ENCODE measurements at places on chromosomes 1 and 21.

- DNase-seq, result no peak
Observed at GRCh38 chr1:59071289-59071688, 225.6 kb upstream of the FGGY start.

GRCh38 chr1:12097321-12097720 lies 34.2 kb downstream of the TNFRSF8 start:
- DNase-seq, result no peak

DNA sequence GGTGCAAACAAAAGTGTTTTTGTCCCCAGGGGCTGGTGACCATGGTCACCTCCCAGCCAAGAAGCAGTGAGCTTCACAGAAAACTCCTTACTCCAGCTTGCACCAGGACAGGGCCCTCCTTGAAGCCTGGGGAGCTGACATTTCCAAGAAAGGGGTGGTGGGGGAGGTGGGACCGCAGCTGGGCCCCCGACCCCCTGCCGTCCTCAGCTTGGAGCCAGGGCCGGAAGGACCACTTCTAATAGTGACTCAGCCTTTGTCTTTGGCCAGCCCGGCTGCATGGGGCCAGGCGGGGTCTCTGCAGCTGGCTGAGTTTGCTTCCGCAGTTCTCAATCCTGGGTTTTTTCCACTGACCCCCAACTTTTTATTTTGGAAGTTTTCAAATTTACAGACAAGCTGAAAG lies 136.5 kb upstream of the POU3F1 start:
- no peak for DNase-seq

DNA sequence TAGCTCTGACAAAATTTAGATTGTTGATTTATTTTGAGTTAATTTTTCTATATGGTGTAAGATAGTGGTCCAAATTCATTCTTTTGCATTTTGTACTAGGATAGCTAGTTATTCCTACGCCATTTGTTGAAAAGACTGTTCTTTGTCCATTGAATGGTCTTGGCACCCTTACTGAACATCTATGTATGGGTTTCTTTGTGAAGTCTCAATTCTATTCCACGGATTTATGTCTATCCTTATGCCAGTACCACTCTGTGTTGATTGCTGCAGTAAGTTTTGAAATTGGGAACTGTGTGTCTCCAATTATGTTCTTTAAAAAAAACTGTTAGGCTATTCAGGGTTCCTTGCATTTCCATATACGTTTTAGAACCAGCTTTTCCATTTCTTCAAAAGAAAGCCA lies 145.7 kb downstream of the ZNF644 start:
- no peak for DNase-seq

- no peak for DNase-seq
Observed at GRCh38 chr1:220219865-220220698, 52.2 kb downstream of the RAB3GAP2 start.

- no peak for DNase-seq
Observed at GRCh38 chr21:44903689-44904088, 17.0 kb downstream of the ITGB2 start.

DNA sequence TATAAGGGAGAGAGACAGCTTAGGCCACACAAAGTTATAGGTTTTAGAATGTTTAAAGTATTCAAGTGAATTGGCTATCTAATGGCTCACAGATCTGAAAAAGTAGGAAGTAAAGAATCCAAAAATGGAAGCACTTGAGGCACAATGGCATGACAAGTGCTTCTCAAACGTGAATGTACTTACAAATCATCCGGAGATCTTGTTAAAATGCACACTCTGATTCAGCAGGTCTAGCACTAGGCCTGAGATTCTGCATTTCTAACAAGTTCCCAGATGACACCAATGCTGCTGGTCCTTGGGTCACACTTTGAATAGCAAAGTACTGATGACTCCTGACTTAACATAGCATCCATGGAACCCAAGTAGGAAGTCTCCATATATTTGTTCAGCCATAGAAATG lies 20.9 kb upstream of the AGL start:
- no peak for DNase-seq

DNA sequence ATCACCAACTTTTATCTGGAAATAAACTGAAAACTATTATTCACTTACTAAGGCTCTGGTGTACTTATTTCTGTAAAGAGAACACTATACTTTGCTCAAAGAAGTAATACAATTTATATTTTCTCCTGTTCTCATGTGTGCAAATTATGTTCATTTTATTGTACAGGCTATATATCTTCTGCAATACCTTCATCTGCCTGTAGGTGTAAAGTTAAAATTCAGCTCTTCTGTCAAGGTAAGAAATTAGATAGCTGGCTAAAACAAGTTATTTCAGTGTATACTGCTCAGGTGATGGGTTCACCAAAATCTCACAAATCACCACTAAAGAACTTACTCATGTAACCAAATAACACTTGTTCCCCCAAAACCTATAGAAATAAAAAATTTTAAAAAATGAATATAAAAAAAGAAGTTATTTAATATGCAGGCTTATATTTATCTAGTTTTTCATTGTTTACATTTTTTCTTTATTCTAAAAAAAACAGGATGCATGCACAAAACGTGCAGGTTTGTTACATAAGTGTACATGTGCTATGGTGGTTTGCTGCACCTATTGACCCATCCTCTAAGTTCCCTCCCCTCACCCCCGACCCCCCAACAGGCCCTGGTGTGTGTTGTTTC lies 81.5 kb downstream of the PTGER3 start:
- no peak for DNase-seq

DNA sequence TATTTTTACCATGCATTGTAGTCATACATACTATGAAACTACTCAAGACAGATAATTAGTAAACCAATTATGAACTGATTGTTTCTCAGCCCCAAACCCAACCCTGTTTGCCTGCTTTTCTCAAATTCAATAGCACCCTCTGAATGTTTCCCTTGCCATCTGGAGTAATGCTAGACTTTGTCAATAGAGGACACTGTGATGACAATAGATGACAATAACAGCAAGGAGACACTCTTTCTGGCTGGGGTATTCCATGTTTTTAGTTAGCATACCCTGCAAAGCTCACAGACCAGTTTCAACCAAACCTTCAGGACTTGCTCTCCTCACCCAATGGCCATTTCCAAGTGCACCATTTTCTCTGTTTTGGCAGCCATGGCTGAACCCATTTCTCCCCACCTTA lies 108.5 kb upstream of the LRRC7 start:
- no peak for DNase-seq

- DNase-seq, result no peak
Observed at GRCh38 chr1:108817811-108818210, 39.1 kb downstream of the AKNAD1 start.

DNA sequence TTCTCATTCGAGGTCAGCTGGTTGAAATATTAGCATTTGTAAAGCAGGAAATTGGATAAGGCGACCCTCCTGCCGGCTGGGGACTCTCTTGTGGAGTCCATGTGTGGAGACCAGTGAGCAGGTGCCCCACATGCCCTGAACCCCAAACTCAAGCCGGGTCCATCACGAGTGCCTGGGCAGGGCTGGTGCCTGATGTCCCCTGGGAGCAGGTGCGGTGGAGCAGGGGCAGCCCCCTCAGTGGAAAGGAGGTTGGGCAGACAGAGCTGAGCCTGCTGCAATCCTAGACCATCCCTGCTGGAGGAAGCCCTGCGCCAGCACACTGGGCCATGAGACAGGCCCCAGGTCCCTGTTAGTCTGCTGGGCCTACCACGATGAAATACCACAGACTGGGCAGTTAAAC lies 395.6 kb downstream of the NPHP4 start:
- DNase-seq, result no peak

- DNase-seq, result no peak
Observed at GRCh38 chr1:238223076-238223640, 332.4 kb upstream of the ZP4 start.

DNA sequence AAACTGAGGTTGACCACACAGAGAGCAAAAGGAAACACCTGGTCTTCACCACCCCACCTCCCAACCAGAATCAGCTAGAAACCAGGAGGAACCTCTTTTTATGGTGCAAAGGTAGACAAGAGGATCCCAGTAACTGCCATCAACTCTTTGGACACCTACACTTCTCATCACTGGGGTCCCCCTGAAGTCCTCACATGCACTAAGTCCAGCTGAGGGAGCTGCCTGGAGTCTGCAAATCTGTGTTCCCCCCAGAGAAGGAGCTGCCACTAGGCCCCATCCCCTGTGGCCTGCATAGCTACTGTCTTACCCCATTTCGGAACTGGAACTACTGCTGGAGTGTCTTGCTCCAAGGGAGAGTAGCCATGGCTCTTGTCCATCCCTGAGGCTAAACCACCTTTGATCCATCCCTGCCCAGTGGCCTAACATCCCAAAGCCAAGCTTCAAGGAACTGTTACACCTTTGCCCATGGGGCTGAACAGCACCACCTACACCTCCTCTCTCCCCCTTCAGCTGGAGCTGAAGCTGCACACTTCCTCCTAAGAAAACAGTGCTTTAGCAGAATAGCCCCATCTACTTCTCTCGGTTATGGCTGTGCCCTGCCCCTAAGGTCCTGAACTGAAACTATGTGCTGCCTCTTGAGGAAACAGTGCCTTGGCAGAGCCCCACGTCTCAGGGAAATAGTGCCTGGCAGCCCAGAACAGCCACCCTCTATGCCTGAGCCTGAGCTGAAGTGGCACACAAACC lies 85.4 kb upstream of the CD53 start:
- no peak for DNase-seq

DNA sequence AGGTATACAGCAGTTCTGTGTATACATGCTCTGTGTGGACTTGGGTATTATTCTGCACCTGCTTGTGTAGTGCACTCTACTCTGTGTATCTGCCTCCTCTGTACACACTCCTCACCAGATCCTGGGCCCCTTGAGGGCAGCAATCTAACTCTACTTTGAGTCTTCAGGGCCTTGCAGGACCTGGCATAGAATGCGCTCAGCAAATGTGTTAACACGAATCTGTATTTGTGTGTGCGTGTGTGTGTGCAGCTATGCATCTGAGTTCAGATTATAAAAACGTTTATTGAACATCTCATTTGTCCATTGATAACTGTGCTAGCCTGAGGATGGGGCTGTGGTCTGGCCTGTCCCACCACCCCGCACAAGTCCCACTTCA lies 3.9 kb upstream of the MEF2D start:
- no peak for DNase-seq

GRCh38 chr1:31004231-31004621 lies 61.3 kb downstream of the PUM1 start:
- no peak for DNase-seq

GRCh38 chr1:43585557-43585956 lies 54.9 kb downstream of the PTPRF start:
- DNase-seq, result no peak

GRCh38 chr1:237791592-237791991 lies 99.1 kb downstream of the ZP4 start:
- no peak for DNase-seq

DNA sequence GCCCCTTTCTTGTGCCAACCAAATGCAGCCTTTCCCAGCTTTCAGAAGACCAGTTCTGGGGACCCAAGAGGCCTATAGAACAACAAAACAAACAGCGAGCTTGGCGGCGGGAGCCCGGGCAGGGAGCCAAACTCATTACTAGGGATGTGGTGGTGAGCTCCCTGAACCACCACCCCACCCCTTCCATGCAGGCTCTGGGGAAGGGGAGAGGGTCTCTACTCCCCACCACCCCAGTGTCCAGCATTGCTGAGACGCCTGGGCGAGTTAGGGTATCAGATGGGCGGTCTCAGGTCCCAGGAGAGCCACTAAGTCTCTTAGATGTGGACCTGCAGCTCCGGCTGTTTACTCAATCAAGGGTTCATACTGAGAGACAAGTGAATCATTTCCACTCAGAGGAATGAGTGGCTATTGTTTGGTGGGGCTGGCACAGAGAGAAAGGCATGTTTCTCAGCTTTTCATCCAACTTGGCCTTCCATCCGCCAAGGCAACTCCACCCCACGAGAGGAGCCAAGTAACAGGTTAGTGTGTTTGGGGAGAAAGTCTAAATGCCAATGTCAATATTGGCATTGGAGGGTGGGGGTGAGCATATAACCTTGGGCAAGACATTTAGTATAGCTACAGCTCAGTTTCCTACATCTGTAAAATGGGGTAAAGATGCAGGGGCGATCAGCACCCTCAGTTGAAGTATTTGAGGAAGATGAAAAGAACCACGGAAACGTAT lies 40.9 kb downstream of the PLXNA2 start:
- DNase-seq, result no peak

GRCh38 chr1:57887964-57888491 lies 464.2 kb upstream of the DAB1 start:
- DNase-seq, result no peak

GRCh38 chr1:109732390-109732881 lies 8.4 kb downstream of the GSTM3 start:
- no peak for DNase-seq

Data from activated CD8-positive, alpha-beta memory T cell treated with anti-CD3 and anti-CD28 coated beads for 48 hours (primary cell).